ENCODE measurements at places on chromosomes 3 and 15.
A peak's percentile ranks its signal among the peaks of the same experiment; 100 is the strongest.

- no peak for DNase-seq
These were observed at the start of gene IRAK2 for GRCh38 chr3:10164546-10165393. IRAK2 (plus strand) TSS chr3:10164919; CDS start chr3:10164955, 36 bp downstream.

DNA sequence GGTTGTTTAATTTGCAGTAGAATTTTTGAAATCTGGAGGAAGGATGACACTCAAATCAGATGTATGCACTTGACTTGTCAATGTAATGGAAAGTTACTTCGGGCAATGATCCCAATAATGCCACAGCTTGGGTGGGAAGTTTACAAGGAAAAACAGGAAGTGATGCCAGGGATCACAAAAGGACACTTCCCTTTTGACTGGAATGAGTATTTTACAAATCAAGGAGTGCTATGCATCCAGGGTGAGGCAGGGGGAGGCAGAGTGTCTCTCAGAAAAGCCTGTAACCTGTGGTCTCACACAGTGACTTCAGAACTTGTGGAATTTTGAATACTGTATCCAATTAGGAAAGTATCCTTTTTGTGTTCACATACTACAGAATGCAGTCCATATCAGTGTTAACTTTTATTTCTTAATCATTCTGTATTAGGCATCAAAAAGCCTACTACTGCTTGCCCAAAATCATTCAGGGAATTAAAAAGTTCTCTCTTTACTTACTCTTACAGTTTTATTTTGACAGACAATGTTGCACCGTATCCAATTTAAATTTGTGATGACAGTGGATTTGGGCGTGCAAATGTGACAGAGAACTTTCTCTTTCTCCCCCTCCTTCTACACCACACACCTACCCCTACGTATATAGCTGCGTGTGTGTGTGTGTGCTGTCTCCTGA is 445.1 kb downstream of the MECOM start:
- no peak for DNase-seq

DNA sequence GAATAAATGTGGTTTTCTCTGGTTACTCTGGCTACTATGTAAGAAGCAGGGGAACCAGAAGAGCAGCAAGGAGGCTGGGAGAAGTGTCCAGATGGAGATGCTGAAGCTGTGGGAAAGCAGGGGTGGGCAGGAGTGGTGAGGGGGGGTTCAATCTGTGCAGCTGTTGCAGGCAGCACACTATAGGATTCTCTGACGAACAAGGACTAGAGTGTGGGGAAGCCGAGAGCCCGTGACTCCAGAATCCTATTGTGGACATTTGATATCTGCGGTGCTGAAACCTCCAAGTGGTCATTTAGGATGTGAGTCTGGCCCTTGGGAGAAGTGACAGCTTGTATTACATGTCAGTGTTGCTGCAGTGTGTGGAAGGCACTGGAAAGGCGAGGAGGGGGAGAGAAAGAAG is 60.5 kb downstream of the GABRB3 start:
- DNase-seq = no peak

- DNase-seq = no peak
These were observed 106.5 kb downstream of the P3H2 start for GRCh38 chr3:190013943-190014924.

DNA sequence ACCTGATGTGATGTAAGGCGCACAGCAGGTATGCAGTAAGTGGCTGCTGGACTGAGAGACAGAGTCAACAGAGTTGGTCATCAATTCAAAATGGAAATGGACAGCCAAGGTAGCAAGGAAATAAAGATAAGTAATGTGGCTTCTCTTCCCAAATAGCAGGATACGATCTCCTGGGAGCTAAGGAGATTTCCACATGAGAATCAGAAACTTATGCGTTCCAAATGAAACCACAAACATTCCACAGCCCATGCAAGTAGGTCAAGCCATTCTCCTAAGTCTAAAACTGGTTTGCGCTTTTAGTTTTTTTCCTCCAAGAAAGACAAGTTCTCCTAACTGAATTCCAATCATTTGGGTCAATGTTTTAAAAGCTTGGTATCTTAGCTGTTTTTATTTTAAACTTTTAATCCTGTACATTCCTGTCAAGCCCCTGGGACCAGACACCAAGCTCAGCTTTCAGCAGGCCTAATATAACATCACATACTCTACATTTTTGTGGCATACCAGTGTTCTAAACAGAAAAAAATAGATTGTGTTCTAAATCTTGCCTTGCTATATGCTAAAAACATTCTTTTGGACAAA is 73.7 kb upstream of the TSPAN3 start:
- no peak for DNase-seq

GRCh38 chr3:79810092-79810491 is 42.3 kb upstream of the ROBO1 start:
- no peak for DNase-seq

DNA sequence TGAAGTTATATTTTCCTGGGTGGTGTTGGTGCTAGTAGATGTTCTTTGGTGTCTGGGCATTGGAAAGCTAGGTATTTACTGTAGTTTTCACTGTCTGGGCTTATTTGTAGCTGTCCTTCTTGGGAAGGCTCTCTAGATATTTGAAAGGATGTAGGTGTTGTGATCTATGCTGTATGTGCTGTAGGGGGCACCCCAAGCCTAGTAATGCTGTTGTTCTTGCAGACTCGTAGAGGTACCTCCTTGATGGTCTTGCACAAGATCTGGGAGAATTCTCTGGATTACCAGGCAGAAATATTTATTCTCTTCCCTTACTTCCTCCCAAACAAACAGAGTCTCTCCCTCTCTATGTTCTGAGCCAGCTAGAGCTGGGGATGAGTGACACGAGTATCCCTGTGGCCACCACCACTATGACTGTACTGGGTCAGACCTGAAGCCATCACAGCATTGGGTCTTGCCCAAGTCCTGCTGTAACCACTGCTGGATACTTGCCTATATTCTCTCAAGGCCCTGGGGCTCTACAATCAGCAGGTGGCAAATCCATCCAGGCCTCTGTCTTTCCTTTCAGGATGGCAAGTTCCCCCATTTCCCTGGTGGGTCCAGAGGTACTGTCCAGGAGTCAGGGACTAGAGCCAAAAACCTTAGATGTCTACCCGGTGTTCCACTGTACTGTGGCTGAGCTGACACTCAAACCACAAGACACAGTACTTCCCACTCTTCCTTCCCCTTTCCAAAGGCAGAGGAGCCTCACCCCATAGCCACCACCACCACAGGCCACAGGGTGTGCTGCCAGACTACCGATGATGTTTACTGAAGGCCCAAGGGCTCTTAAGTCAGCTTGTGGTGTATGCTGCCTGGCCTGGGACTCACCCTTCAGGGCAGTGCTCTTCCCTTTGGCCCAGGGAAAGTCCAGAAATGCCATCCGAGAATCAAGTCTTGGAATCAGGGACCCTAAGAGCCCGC is 195.2 kb upstream of the DPPA4 start:
- no peak for DNase-seq

DNA sequence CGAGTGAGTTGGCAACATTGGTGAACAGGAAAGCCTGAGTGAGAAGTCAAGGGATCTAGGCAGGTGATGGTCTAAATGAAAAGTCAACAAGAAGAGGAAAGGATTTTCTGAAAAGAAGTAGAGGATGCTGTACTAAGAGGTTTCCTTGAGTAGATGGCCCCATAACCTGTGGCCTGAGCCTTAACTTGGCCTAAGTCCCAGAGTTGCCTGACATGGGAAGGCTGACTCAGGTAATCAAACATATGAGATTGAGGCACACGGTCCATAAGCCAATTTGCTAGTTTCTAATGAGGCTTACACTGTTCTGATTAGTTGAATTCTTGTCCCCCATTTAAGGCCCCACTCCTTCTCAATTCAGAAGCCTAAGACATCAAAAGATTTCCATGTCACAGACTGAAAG is 262.5 kb upstream of the LMCD1 start:
- DNase-seq = no peak

DNA sequence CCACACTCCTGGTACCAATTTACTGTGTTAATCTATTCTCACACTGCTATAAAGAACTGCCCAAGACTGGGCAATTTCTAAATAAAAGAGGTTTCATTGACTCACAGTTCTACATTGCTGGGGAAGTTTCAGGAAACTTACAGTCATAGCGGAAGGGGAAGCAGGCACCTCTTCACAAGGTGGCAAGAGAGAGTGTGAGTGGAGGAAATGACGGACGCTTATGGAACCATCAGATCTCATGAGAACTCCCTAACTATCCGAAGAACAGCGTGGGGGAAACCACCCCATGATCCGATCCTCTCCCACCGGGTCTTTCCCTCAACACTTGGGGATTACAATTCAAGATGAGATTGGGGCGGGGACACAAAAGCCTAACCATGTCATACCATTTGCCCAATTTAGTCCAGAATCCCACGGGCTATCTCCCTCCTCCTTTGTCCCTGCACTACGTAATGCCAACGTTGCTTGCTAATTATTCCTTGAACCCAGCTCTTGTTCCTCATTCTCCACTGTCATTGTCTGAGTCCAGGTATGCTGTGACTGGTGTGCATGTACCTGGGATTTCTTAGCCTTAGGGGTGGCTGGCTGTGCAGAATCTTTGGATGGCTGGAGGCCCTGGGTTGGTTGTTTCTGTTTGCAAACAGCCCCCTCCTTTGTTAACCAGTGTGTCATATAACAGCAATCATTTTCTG is 3.4 kb downstream of the PIGZ start:
- DNase-seq = no peak

GRCh38 chr15:40357723-40358470 is at the start of gene DISP2:
DISP2 (plus strand) TSS chr15:40358219; CDS start chr15:40358322, 103 bp downstream.
- DNase-seq = peak; percentile 34

- no peak for DNase-seq
These were observed 12.1 kb downstream of the GOLM2 start for GRCh38 chr15:44300572-44300971.

- no peak for DNase-seq
These were observed 125.1 kb upstream of the ZBTB20 start for GRCh38 chr3:115272036-115272824.

- DNase-seq = no peak
These were observed 37.5 kb upstream of the ESYT3 start for GRCh38 chr3:138396752-138397410.

DNA sequence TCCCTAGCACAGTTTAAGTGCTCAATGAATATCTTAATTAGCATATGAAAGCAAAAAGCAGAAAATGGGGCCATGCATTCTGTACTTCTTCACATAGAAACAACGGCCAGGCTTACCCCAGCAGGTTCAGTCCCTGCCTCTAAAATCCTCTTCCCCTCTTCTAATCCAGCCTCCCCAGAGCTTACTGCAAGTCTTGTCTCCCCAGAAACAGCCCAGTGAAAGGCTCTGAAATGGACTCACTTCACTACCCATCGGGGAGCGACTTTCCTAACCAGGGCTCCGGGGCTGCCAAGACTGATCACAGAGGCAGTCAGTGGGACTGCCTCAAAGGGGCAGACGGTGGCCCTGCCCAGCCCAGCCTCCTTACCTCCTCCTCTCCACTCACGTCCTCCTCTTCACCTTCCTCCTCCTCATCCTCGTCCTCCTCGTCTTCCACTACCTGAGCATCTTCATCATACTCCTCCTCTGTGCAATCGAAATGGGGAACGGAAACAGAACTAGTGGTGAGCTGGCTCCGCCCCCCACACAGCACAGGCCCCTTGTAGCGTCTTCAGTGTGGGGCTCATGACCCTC is 38.0 kb downstream of the ANP32A start:
- DNase-seq = no peak

- no peak for DNase-seq
These were observed 60.4 kb downstream of the TNIK start for GRCh38 chr3:171399842-171400241.

- DNase-seq = no peak
These were observed 5.3 kb downstream of the TUBGCP4 start for GRCh38 chr15:43376017-43376705.

- no peak for DNase-seq
These were observed 267.4 kb upstream of the GADL1 start for GRCh38 chr3:31161889-31162288.

GRCh38 chr3:9146367-9147071 is 102.9 kb downstream of the SRGAP3 start:
- DNase-seq = no peak

DNA sequence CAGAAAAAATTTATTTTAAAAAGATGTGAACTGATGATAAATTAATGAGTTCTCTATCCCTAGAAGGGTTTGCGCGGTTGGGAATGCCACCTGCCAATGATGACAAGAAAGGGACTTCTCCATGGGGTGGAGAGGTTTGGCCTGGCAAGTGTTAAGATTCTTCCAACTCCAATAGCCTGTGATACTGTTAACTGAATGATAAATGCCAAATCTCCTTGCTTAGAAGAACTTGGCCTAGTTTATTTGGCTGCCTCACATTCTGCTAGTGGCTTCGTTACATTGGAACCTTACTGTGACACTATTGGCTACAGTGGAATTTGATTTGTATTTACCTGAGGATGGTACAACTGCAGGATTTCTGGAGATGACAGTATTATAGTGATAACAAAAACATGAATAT is 91.7 kb upstream of the CCNL1 start:
- no peak for DNase-seq

- no peak for DNase-seq
These were observed 41.7 kb downstream of the MAP2K5 start for GRCh38 chr15:67584157-67584556.

- DNase-seq = no peak
These were observed 29.3 kb downstream of the PLA2G4D start for GRCh38 chr15:42065033-42065432.

DNA sequence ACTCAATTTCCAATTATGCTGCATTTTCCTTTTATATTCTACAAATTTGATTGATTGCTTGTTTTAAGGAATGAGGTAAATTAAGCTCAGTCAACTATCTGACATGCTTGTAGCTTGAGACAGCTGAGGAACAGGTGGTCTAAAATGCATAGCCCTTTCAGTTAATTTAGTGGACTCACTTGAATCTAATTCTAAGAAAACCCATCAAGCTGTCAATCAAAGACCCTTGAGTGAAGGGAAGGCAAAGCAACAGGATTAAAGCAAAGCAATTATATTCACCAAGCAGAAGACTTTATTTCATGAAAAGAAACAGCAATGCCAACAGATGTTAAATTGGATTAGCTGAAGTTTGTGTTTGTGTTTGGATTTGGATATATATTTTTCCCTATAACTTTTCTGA is 228.5 kb downstream of the ARPP21 start:
- no peak for DNase-seq

DNA sequence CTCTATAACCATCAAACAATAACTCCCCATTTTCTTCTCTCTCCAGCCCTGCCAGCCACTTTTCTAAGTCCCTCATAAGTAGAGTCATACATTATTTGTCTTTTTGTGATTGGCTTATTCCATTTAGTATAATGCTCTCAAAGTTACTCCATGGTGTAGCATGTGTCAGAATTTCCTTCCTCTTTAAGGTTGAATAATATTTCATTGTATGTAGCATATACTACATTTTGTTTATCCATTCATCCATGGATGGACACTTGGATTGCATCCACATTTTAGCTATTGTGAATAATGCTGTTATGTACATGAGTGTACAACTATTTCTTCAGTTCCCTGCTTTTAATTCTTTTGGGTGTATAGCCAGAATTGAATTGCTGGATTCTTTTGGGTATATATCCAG is 138.4 kb downstream of the ATG7 start:
- no peak for DNase-seq
